ENCODE measurements at places on chromosomes 7 and 10.

DNA sequence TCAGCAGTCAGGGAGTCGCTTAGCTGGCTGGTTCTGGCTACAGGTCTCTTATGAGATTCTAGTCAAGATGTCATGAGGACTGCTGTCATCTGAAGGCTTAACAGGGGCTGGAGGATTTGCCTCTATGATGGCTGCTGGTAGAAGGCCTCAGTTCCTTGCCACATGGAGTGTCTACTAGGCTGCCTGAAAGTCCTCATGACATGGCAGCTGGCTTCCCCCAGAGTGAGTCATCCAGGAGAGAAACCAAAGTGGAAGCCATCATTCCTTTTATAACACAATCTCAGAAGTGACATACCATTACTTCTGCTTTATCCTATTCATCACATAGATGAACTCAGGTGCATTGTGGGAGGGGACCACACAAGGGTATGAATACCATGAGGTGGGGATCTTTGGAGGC is 75.1 kb downstream of the EXOC6 start:
- DNase-seq = no peak

GRCh38 chr10:76492026-76492425 is 1060.6 kb downstream of the LRMDA start:
- no peak for DNase-seq

- DNase-seq = no peak
These were observed 68.8 kb downstream of the TMEM130 start for GRCh38 chr7:98800996-98801395.

DNA sequence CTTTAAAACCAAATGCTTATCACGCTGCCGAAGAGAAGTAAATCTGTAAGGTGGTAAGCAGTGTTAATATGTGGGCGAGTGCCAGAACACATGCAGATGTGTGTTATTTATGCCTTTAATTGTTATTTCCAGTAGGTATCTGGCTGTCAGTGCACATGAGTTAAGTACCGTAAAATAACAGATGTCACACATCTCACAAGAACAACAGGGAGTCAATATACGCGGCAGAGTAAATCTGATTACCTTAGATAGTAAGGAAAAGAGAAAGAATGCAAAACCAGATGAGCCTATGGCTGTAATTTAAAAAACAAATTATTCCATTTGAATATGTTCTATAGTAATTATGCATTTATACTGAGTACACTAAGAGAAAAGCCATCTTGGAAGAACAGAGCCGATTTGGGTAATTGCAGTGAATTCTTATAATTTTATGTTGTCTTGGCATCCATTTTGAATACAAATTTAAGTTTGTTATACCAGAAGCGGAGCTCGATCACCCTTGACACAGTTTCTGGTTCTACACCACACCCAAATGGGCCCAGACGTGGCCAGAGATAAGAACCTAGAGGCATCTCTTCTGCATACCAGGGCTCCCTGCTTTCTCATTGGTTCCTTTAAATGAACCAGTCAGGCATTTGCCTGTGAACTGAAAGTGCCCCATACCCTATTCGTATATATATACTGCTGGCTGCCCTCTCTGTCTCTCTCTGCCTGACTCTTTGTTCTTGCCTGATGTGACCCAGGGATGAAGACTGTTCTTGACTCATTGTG is 34.8 kb downstream of the DNAJB9 start:
- no peak for DNase-seq

GRCh38 chr7:35649711-35650110 is 45.2 kb downstream of the HERPUD2 start:
- no peak for DNase-seq

Measured in activated T-cell treated with anti-CD3 and anti-CD28 coated beads for 48 hours (primary cell).